Gastroesophageal sphincter (tissue), 4 donors: ENCODE measurements at places on chromosomes 1 and 21.

DNA sequence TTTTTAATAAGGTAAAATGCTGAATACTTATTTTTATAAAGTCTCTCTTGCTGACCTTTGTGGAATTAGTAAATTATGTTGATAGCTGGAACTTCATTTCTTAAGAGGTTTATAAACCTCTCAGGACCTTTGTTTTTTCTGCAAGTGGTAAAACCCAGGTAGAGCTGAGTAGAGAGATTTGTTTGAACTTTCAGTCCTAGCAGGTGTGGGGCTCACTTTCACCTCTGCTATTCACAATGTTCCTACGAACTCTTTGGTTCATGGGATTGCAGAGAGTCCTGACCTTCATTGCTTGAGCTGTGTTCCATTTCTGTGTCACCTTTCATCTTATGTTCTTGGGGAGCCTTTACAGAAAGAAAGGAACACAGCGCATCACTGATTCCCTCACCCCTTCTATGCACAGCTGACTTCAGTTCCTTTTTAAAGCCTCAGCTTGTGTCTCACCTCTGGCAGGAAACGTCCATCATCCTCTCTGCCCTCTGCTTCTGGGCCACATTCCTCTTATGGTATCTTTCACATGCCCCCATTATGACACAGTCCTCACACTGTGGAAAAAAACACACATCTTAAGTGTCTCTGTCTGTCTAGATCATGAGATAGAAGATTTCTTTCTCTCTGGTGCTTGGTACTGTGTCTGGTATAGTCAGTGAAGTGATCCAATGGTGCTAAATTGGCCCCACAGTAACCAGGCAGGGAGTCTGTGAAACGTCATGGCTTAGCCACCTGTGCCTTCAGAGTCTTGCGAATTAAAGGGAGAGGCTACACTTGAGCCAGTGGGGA lies 262.5 kb upstream of the B3GALT2 start:
- no peak for ATAC-seq

DNA sequence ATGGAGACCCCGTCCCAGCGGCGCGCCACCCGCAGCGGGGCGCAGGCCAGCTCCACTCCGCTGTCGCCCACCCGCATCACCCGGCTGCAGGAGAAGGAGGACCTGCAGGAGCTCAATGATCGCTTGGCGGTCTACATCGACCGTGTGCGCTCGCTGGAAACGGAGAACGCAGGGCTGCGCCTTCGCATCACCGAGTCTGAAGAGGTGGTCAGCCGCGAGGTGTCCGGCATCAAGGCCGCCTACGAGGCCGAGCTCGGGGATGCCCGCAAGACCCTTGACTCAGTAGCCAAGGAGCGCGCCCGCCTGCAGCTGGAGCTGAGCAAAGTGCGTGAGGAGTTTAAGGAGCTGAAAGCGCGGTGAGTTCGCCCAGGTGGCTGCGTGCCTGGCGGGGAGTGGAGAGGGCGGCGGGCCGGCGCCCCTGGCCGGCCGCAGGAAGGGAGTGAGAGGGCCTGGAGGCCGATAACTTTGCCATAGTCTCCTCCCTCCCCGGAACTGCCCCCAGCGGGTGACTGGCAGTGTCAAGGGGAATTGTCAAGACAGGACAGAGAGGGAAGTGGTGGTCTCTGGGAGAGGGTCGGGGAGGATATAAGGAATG lies 505 bp downstream of the LMNA start:
- ATAC-seq: no peak

- no peak for ATAC-seq
Measured at GRCh38 chr1:3460672-3461131, 6.2 kb downstream of the ARHGEF16 start.

DNA sequence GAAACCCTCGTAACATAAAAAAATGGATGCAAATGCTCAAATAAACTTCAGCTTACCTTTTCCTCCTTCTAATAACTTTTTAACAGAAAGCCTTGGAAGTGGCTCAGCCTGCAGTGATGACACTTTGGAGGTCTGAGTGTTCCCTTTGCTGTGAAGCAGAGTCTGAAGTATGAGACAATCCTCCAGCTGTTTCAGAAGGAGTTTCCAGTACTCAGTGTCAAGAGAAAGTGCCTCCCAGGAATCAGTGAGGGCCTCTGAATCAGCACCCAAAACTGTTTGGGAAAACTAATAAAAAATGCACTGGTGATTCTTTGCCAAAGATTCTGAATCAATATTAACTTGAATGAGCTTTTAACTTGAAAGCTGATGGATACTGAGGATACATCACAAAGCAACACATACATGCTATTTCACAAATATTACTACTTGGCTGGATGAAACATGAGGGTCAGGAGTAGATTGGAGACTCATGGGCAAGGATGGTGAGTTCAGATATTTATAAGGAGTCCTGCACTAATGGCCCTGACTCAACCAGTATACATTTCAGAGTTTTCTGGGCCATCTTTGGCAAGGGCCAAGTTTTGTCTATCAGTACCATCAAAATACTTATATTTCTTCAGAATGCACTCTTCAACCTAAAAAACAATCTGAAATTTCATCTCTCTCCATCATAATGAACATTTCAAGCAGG lies 77.0 kb downstream of the IARS2 start:
- no peak for ATAC-seq

DNA sequence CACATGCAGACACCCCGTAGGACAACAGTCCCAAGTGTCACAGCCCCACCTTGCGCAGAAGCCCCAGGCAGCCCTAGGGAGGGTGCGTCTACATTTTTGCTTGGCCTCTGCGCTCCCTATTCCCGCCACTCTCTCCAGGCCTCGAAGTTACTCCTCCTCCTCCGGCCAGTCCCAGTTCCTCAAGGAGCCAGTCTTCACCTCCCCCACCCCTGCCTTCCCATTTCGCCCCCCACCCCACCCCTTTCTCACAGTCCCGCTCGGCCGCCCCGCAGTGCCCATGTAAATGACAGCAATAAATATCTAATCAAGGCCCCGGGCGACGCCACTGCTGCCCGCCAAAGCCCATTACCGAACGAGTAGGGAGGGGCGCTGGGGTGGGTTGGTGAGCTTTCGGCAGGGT lies 3.2 kb downstream of the DMBX1 start:
- no peak for ATAC-seq

- ATAC-seq: no peak
Measured at GRCh38 chr1:180233191-180234011, 3.3 kb downstream of the LHX4 start.

GRCh38 chr1:193657552-193657951 lies 471.1 kb upstream of the B3GALT2 start:
- ATAC-seq: no peak

DNA sequence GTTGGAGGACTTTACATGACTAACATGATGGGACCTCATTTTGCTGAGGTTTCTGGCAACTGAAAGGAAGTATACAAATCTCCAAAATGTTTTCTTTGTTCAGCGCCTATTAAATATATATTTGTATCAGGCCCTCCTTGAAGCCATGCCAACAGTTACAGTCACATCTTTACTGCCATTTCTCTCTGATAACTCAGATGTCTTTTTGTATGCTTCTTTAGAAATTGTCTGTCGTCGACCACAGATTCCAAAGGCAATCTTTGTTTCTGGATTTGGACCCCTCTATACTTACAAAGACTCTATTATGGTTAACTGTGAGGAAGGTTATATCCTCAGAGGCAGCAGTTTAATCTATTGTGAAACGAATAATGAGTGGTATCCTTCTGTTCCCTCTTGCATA lies 69.4 kb downstream of the C4BPA start:
- no peak for ATAC-seq

- ATAC-seq: no peak
Measured at GRCh38 chr1:119815361-119815760, 4.1 kb upstream of the REG4 start.

DNA sequence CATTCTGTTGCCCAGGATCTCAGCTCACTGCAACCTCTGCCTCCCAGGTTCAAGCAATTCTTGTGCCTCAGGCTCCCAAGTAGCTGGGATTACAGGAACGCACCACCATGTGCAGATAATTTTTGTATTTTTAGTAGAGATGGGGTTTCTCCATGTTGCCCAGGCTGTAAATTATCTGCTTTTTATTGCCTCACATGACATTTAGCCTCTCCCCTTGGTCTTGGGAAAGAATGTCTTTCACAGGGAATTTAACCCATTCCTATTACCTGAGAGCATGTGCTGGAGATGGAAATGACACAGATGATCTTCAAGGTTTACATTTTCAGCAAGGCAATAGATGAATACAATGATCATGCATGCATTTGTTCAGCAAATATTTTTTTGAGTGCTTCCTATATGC lies 75.8 kb downstream of the NID1 start:
- ATAC-seq: no peak

DNA sequence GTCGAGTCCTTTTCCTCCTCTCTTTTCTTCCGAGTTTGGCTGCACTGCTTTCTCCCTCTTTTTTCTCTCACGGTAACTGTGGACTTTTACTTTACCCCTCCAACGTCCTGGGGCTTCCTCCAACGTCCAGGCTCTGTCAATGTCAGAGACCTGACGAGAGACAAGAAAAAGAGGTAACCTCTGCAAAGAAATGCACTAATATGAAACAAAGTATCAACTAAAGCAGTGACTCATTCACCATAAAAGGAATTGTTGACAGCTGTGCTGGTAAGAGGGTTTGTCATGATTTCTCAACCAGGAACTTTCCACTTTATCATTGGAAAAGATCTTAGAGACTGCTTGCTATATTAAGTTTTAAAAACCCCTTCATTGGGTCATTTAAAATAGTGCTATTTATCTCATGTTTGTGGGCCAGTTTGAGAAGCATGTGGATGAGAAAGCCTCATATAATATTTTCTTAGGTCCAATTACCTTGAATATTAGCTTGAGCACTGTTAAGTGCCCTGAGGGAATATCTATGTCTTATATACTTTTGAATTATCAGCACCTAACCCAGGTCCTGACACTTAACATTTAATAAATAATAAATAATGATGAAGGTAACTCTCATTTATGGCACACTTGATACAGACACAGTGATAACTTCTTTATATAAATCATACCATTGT lies at the start of gene GBP2:
Gene GBP2, minus strand, starts transcription at position 202 of the 668 bp plus-strand sequence. CDS start 4,148 bp downstream, outside the sequence.
- ATAC-seq: peak; percentile 88

- no peak for ATAC-seq
Measured at GRCh38 chr1:109170035-109170764, 43.5 kb upstream of the SARS1 start.

DNA sequence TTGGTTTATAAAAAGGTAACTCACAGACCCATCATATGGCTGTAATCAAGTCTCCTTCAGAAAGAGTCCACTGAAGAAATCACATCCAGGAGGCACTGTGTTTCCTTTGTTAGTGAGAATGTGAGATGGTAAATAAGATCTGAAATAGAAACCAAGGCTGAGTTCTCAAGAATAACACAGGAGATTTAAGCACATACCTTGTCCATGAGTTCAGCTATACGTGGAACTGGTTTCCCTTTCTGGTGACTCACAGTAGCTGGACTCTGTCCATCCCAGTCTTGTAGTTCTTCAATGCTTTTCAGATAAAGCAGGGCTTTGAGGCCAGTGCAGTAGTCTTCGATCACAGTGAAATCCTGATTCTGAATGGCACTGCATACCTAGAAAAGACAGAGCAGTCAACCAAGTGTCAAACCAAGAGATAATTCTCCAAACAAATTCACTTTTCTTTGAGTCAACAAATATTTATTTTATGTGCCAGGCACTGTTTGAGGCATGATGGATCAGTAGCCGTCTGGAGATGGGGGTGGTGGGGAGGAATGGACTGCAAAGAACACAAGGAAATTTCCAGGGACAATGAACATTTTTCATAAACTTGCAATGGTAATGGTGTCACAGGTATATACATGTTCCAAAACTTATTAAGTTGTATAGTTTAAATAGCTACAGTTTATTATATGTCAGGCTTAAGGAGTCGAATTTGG lies 471.4 kb downstream of the PTBP2 start:
- ATAC-seq: no peak

GRCh38 chr1:56866656-56867055 lies 12.1 kb downstream of the C8A start:
- ATAC-seq: no peak

DNA sequence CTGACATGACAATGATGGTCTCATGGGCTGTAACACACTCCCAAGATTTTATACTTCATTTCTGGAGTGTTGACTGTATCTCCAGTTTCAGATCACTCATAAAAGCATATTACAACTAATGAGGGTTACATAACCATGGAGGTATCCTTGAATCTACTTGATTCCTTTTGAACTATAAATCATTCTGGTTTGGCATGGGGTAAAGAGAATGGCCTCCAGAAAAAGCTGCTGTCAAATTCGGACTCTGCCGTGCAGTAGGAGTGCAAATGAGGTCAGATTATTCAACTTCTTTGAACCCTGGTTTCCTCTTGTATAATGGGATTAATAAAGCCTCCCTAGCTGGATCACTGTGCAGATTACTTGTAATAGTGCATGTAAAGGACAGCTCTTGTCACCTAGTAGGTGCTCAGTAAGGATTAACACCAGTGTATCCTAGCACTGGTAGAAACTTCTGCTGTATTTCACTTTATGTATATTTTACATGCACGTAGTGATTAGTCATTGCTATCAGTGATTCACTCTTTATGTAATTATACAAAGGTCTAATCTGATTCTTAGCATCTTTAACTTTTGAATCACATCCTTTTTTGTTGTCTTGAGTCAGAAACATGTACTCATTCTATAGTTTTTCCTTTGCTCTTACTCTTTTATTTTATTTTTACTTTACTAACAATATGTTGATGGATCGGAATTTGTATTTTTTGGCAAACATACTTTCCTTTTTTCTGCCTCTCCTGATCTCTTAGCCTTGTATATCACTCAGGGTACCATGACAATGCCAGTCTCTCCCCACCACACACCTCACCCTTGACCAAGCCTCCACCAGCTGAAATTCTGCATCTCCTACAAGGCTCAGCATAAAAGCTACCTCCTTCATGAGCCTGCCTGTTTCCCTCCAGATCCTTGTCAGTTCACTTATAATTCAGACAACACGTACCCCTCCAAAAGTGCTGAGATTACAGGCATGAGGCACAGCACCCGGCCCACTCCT lies 3.2 kb downstream of the LRRC8C start:
- ATAC-seq: no peak

- ATAC-seq: peak; percentile 52
Measured at GRCh38 chr1:154628121-154628405, 20.1 kb upstream of the ADAR start.

- no peak for ATAC-seq
Measured at GRCh38 chr1:40803902-40804301, 20.3 kb downstream of the KCNQ4 start.

DNA sequence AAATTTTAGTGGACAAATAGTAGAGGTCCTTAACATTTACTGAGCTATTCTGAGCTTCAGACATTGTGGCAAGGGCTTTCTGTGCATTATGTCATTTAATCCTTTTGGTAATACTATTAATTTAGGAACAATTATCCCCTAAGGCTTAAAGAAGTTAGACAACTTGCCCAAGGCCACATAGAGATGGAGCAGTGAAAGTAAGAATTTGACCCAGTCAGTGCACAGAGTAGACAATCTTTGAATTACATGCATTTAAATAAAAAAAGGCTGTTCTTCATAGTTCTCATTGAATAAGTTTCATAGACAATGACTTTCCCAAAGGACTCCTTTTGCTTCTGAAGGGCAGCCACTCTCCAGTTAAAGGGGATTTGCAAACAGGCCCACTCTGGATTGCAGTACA lies 142.7 kb downstream of the RUNX1 start:
- ATAC-seq: no peak

DNA sequence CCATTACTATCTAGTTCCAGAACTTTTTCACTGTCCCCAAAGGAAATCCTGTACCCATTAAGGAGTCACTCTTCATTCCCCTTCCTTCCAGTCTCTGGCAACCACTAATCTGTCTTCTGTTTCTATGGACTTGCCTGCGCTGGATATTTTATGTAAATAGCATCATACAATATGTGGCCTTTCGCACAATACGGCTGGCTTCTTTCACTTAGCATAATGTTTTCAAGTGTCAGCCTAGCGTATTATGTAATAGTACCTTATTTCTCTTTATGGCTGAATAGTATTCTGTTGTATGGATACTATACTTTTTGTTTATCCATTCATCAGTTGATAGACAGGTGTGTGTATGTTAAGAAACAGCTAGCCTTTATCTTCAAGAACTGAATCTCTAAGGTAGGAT lies 14.3 kb downstream of the ATF3 start:
- no peak for ATAC-seq
